HT-29 (cell line): ENCODE measurements at places on chromosomes 4 and X.

GRCh38 chrX:38346150-38346549 is 6.3 kb upstream of the OTC start:
- DNase-seq: no peak

GRCh38 chrX:100798484-100799214 is 21.5 kb upstream of the CSTF2 start:
- DNase-seq: no peak

DNA sequence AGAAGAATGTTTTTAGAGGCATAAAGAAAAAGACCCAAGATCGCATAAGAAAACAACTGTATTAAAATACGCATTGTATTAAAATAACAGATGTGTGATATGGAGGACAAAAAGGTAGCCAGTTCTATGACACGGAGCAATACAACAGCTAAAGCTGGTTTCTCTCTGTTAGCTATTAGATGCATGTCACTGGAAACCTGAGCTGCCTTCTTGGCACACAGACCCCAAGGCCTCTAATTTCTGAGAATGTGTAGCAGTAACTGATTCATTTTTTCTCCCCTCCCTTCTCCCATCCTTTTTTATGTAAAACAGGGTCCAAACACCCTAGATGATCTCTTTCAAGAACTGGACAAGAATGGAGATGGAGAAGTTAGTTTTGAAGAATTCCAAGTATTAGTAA is 4.1 kb downstream of the S100G start:
- no peak for DNase-seq

GRCh38 chrX:72094894-72095293 is 36.8 kb downstream of the RTL5 start:
- peak; percentile 19 for DNase-seq
